ENCODE measurements at places on chromosomes 12 and 14. TPM values are rescaled to one million over a fixed set of nuclear protein-coding genes. Genes with fewer than 3 reads are reported as not detected.

The MYH7 gene
- total RNA-seq = 0.19 TPM

GRCh38 chr14:32977913-32978312 lies 39.2 kb downstream of the NPAS3 start:
- DNase-seq = no peak

GRCh38 chr14:99450266-99450665 lies 30.4 kb downstream of the SETD3 start:
- no peak for DNase-seq

GRCh38 chr14:29278301-29279263 lies 512.0 kb downstream of the FOXG1 start:
- no peak for DNase-seq

- peak; percentile 53 for DNase-seq
Measured at GRCh38 chr14:94998685-94999084, 158.6 kb downstream of the DICER1 start.
